Non-pigmented ciliary epithelial cell (primary cell): ENCODE measurements at places on chromosomes 3 and 15.

GRCh38 chr3:98734735-98735134, 28.4 kb upstream of the ST3GAL6 start:
- DNase-seq, result no peak

DNA sequence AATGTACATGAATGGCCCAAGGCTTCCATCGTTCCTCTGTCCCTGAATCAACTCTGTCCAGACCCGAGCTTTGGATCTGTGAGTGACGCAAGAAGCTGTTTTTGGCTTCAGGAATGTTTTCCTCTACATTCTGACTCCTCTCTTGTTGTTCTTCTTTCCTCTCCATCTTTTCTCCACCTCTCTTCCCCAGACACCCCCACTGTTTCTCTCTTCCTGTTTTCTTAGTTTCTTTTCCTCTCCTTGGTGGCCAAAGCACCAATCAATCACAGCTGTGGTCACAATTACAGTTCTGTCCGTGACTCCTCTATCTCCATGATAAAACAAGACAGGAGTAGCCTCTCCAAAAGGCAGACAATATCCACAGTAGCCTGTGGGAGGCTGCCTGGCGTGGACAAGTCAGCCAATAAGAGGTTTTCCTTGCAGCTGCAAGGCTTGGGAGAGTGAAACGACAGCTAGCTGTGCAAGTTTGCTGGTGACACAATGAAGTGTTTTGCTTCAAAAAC, 4.9 kb upstream of the TMEM212 start:
- DNase-seq, result no peak

- no peak for DNase-seq
These were observed 45.8 kb upstream of the KLF13 start for GRCh38 chr15:31280831-31281216.

GRCh38 chr3:110666495-110666894, 405.1 kb upstream of the NECTIN3 start:
- no peak for DNase-seq

GRCh38 chr3:152196782-152197181, 71.9 kb upstream of the MBNL1 start:
- no peak for DNase-seq

DNA sequence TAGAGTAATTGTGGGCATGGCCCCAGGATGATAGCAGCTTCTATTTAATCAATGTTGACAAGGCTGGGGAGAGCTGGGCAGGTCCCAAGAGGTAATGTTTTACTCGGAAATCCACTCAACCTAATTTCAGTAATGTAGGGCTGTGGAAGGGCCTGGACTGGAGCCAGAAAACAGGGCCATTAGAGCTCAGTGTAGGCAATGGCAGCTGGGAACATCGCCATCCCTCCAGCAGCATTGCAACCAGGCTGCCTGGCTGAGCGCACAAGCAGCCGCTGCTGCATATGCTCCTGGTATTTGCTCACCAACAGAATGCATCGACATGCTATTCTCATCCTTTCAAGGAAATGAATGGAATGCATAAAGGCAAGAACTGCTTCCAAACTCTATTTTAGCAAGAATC, 90.0 kb downstream of the GAP43 start:
- DNase-seq, result no peak

GRCh38 chr15:26394801-26395200, 378.1 kb downstream of the GABRB3 start:
- DNase-seq, result no peak

- DNase-seq, result no peak
These were observed 62.4 kb upstream of the SLC6A1 start for GRCh38 chr3:10929978-10930665.

DNA sequence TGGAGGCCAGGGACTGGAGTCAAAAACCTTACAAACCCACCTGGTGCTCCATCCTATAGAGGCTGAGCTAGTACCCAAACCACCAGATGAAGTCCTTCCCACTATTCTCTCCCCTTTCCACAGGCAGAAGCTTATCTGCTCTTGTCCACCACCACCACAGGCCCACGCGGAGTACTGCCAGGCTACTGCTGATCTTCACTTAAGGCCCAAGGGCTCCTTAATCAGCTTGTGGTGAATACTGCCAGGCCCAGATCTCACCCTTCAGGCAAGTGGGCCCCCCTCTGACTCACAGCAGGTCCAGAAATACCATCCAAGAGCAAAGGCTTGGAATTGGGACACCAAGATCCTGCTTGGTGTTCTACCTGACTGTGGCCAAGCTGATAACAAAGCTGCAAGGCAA, 598.1 kb upstream of the CBLB start:
- no peak for DNase-seq

DNA sequence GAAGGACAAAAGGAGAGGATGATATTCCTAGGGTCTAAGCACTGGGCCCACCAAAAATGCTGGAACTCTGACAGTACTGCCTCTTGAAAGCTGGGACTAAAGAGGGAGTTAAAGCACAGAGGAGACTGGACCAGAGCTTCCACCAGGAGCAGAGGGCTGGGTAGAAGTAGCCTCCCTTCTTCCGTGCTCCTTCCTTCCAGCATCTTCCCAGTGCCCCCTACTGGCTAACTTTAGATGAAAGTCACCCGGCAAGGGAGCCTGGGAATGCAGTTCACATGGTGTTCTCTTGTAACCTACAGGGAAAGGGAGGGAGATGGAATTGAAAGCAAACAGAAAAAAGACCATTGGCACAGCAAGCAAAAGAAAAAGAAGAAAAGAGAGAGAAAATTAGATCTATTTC, 106.1 kb upstream of the COL8A1 start:
- DNase-seq, result no peak

DNA sequence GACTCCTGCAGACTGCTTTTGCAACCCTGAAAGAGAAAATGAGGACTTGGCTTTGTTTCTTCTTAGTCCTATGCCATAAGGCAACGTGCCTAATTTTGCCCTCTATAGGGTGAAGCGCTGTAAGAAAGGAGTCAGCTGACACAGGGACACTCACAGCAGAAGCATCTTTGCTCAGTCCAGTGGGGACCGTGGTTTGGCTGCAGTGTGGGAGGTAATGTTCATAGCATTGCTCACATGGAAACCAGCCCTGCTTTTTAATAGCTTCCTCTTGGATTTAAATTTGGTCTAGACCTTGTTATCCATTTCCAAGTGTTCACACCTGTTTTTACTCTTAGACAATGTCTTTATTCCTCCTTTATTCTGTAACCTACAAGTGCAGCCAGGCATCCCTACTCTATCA, 1032.1 kb downstream of the NTRK3 start:
- no peak for DNase-seq

DNA sequence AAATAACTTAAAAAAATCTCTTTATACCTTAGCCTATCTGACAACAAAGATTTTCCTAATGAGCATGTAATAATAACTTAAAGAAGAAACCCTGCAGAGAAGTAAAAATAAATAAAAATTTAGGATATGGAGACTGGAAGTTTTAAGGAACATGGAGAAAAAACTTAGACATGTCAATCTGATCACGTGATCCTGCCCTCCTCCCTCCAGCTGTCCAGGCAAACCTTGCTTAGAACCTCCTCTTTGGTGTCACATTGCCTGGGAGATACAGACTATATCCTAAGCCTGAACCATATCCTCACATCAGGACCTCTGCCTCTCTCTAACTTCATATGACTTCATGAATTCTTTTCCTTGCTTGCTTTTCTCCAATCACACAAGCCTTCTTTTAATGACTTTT, 275.5 kb downstream of the CNTN3 start:
- no peak for DNase-seq
